ENCODE measurements at places on chromosomes 6 and 20. TPM values are rescaled to one million over a fixed set of nuclear protein-coding genes. Genes with fewer than 3 reads are reported as not detected.

GRCh38 chr6:153013438-153013837 lies 10.9 kb upstream of the MTRF1L start:
- no peak for DNase-seq

- no peak for DNase-seq
These were observed 58.7 kb downstream of the EDN1 start for GRCh38 chr6:12348530-12349511.

- no peak for DNase-seq
These were observed 21.9 kb upstream of the STX16 start for GRCh38 chr20:58629215-58629580.

The CCN5 gene
- not detected for total RNA-seq

GRCh38 chr6:11381801-11382513 lies 149.5 kb upstream of the NEDD9 start:
- peak; percentile 79 for DNase-seq
